ENCODE measurements at places on chromosomes 13 and 19. TPM values are rescaled to one million over a fixed set of nuclear protein-coding genes. Genes with fewer than 3 reads are reported as not detected.

DNA sequence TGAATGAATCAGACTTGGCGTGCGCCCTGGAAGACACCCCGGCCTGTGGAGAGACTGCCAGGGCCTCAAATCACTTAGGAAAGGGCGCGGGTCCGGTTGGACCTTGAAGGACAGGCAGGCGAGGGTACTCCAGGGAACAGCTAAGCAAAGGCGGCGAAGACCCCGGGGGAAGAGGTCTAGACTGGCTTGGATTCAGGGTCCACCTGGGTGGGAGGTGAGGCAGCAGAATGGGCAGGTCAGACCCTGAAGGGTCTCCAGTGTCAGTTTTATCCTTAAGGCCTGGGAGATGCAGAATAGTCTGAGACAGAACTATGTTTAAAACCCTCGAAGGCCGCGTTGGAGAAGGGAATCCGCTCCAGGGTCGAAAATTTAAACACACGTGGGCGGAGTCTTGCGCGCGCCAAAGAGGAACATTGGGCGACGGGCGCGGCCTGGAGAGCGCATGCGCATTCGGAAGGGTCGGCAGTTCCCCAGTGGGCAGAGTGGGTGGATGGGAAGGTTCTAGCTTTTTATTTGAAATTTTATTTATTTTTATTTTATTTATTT is 567 bp upstream of the SMG9 start:
- peak; percentile 89 for DNase-seq

DNA sequence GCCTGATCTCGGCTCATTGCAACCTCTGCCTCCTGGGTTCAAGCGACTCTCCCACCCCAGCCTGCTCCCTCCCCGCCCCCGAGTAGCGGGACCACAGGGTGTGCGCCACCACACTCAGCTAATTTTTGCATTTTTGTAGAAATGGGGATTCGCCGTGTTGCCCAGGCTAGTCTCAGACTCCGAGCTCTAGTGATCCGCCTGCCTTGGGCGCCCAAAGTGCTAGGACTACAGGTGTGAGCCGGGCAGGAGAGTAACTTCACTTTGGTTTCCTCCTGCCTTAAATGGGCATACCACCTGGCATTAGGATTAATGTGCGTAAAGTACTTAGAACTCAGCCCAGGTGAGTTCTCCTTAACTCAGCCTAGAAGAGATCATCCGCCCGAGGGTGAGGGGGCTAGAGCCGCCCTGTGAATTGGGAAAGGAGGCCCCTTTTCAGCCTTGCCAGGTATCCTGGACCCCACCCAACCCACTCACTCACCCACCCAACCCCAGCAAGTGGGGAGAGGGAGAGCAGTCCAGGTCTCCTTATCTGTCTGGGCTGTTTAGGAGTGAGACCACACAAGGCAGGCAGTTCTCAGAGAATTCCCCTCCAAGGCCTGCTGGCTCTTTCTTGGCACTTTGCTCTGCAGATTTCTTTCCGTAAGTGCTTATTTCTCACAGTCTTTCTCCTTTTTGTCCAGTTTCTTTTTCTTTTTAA is 1.2 kb upstream of the ZFP36 start:
- DNase-seq, result peak; percentile 72

EHD2 gene
- total RNA-seq, result 144 TPM

DNA sequence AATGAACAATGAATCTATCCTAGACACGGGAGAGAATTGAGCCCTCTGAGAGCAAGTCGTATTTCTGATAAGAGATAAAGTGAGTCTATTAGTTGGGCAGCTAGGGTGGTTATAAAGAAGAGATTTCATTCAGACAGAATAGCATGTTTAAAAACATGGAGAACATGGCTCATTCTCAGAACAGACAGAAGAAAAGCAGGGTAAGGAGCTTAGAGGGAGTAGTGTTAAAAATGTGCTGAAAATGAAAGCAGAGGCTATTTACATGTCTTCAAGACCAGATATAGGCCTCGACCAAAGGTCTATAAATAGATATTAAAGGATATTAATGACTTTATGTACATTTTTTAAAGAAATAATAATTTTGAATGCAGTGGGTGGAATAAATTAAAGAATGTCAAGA is 149.5 kb downstream of the SLITRK1 start:
- DNase-seq, result no peak

DNA sequence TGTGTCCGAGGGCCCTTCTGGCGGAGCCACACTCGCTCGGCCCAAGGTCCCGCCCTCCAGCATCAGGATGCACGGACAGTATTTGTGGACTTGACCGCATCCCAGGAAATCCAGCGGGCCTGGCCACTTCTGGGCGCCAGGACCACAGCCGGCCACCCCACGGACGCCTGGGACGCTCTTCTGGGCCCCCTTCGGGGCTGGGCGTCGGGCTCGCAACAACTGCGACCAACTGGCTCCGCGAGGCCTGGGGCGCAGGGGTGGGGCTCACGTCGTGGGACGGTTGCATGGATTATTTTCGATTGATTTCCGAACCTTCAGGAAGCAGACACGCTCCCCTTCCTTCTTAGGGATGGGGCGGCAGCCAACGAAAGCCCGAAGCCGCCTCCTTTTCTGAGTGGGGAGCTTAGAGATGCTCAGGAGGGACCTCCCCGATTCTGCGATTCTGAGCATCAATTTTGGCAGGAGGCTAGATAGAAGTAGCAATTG is 521 bp upstream of the NUP58 start:
- peak; percentile 65 for DNase-seq

DNA sequence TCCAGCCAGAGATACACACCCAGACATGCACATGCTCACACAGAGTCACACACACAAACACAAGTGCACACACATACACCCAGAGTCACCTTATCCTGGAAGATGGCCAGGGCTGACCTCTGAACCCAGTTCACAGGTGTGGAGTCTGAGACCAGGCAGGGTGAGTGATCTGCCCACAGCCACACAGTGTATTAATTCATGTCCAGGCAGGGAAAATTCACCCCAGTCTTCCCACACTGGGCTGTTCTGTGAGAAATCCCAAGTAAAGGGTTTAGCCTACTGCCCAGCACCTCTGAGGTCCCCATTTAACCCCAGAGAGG is 2.0 kb downstream of the POU2F2 start:
- DNase-seq, result peak; percentile 79

RFPL4A gene
- total RNA-seq, result not detected

Measured in osteoblast (primary cell).